ENCODE measurements at places on chromosomes 7 and 10. TPM values are rescaled to one million over a fixed set of nuclear protein-coding genes. Genes with fewer than 3 reads are reported as not detected.

DNA sequence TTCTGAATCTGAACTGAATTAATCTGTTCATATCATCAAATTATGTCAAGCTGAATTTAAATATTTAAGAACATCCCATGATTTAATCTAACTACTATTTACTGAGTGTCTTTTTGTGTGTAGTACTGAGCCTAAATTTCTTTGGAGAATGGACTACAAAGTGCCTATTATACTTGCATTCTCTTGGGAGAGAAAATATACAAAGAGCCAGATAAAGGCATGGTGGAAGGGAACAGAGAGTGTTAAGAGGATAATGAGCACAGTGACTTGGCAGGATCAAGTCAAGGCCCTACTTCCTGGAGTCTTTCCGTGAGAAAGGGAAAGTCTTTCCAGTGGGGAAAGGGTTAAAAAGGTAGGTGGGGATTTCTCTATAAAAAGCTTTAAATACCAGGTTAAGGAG is 15.0 kb downstream of the TNKS2 start:
- H3K27ac ChIP-seq, result no peak overlapping the region
- no peaks in the 10 kb centered on the region for H3K4me1 ChIP-seq
- no peak overlapping the region for H3K4me3 ChIP-seq

- H3K27ac ChIP-seq, result no peak overlapping the region
- DNase-seq, result no peak
- H3K36me3 ChIP-seq, result no peaks in the 10 kb centered on the region
- no peaks in the 10 kb centered on the region for H3K27me3 ChIP-seq
- peaks cover 3% of the 10 kb centered on the region for H3K4me1 ChIP-seq
- H3K4me3 ChIP-seq, result no peak overlapping the region
Observed at GRCh38 chr7:19963695-19964094, 190.3 kb upstream of the TMEM196 start.

DNA sequence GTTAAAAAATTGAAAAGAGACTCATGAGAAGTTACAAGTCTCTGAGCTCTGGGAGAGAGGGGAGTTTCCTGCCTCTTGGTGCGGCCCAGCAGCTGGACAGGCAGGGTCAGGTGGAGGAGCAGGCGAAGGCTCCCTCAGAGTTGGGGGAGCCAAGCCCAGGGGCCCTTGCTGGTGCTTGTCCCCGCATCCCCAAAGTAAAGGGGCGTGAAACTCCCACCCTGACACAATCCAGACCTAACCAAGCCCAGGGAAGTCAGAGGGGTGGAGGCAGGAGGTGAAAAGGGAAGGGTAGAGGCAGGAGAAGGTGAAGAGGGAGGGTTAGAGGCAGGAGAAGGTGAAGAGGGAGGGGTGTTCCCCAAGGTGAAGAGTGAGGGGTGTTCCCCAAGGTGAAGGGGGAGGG is 322.8 kb downstream of the GLRX3 start:
- H3K27ac ChIP-seq, result no peak overlapping the region
- H3K27me3 ChIP-seq, result no peaks in the 10 kb centered on the region
- H3K36me3 ChIP-seq, result no peaks in the 10 kb centered on the region
- DNase-seq, result no peak
- H3K4me1 ChIP-seq, result no peaks in the 10 kb centered on the region

DNA sequence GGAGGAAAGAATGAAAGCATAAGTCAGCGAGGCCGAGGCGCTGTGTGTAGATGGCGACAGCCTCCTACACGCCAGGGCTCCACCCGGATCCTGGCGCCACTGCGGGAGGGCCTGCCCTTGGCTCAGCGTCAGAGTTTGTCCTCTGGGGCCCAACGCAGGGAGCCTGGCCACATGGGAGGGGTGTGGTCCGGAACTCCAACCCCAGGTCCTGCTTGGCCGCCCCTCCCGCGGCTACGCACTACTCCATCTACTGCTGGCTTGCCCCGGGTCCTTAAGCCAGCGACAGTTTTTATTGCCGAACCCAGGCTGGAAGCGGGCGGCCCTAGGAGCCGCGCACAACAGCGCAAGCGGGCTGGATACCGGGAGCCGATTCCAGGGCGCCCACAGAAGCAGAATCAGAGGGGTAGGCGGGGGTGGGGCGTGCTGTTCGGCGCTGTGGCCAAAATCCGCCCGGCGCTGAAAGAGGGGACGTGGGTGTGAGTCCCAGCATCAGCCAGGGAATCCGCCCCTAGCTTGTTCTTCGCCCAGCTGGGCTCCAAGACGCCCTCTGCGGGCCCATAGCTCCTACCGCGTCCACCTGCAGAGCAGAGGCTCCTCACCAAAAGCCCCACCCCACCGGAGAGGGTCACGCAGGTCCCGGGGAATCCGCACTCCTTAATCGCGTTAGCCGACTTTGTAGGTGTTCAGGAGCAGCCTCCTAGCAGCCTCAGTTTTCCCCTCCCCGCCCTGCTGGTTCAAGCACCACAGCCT is 4.5 kb downstream of the KAZALD1 start:
- H3K27ac ChIP-seq, result peak overlapping the region; percentile 38
- no peaks in the 10 kb centered on the region for H3K27me3 ChIP-seq
- peaks cover 36% of the 10 kb centered on the region for H3K4me1 ChIP-seq
- DNase-seq, result peak; percentile 89

DNA sequence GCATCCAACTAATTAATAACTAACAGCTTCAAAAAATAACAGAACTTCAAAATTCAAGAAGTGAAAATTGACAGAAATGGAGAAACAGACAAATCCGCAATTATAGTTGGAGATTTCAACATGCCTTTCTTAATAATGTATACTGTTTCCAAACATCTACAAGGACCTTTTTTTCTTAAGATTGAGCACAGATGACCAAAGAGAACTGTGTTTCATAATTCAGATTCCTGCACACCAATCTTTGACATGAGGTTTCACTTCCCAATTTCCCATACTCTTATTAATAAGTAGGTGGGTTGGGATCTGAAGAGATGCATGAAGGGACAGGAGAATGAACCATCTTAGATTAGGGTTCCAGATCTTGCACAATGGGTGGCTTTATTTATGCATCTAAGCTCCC is 24.9 kb upstream of the GIMAP7 start:
- no peak overlapping the region for H3K27ac ChIP-seq
- DNase-seq, result no peak
- H3K36me3 ChIP-seq, result no peaks in the 10 kb centered on the region

The SPDYE2 gene
- not detected for total RNA-seq

DNA sequence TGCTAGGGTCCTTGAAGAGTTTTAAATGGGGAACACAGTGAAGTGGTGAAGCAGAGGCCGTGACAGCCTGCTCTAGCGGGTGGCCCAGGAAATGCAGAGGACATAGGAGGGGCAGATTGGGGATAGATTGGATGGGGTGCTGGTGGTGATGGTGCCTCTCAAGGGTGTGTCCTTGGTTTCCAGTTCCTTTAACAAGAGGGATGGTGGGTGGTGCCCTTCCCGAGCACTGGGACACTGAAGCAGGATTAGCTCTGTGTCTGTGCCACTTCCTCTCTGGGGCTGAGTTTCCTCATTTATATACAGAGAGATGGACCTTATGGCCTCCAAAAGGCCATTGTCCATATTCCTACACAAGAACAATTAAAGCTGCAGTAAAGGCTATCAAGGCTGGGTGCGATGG is 285.5 kb downstream of the TCF7L2 start:
- no peak overlapping the region for H3K4me3 ChIP-seq
- DNase-seq, result no peak
- no peaks in the 10 kb centered on the region for H3K36me3 ChIP-seq
- no peaks in the 10 kb centered on the region for H3K27me3 ChIP-seq

GRCh38 chr10:111515706-111516105 is 438.9 kb downstream of the ADRA2A start:
- H3K4me1 ChIP-seq, result no peaks in the 10 kb centered on the region
- no peak overlapping the region for H3K4me3 ChIP-seq
- no peak overlapping the region for H3K27ac ChIP-seq
- DNase-seq, result no peak

The SYT15 gene
- total RNA-seq, result 5.2 TPM

DNA sequence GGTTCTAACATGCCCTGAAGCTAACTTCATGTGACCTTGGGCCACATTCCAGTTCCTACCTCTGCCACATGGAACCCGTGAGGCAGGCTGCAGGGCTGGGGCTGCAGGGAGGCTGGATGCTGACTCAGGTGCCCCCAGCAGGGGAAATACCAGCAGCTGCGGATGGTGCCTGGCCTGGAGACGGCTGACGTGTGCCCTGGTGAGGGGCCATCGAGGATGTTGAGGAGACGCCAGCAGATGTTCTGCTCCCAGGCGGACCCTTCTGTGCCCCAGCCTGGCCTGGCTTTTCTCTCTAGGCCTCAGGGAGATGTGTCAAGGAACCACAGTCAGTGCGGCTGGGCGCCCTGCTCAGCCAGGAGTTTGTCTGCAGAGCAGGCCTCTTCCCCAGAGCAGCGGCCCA is 8.8 kb downstream of the BAG3 start:
- peaks cover 48% of the 10 kb centered on the region for H3K4me1 ChIP-seq
- no peaks in the 10 kb centered on the region for H3K27me3 ChIP-seq
- H3K27ac ChIP-seq, result no peak overlapping the region
- no peak overlapping the region for H3K4me3 ChIP-seq

The GRID2IP gene
- total RNA-seq, result not detected

The ACADSB gene
- total RNA-seq, result 10.3 TPM

The CTAGE15 gene
- 0.22 TPM for total RNA-seq

- H3K27me3 ChIP-seq, result no peaks in the 10 kb centered on the region
- no peaks in the 10 kb centered on the region for H3K36me3 ChIP-seq
- no peaks in the 10 kb centered on the region for H3K4me1 ChIP-seq
- no peak overlapping the region for H3K4me3 ChIP-seq
- no peak overlapping the region for H3K27ac ChIP-seq
Observed at GRCh38 chr10:44908066-44908749, 2.9 kb upstream of the TMEM72 start.

- no peak overlapping the region for H3K27ac ChIP-seq
- H3K36me3 ChIP-seq, result no peaks in the 10 kb centered on the region
- H3K4me3 ChIP-seq, result no peak overlapping the region
- H3K27me3 ChIP-seq, result peaks cover 10% of the 10 kb centered on the region
- DNase-seq, result no peak
Observed at GRCh38 chr10:120019568-120019967, 127.0 kb downstream of the SEC23IP start.

DNA sequence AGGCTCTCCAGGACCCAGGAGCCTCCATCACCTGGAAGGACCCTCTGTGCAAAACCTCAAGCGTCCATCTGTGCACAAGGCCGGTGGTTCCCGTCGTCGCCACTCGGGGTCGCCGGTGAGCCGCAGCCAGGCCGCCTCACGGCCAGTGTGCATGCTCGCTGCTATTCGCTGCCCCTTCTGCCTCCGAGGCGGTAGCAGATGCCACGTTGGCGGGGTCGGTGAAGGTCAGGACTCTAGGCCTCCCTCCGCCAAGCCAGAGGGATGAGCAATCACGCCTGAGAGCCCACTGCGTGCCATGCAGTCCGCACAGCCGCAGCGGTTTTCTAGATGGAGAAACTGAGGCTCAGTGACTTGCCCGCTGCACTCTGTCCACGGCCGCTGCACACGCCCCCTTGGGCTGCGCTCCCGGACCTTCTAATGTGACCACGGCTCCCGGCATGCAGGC is 5.7 kb downstream of the UPK3B start:
- no peak for DNase-seq
- no peaks in the 10 kb centered on the region for H3K36me3 ChIP-seq

DNA sequence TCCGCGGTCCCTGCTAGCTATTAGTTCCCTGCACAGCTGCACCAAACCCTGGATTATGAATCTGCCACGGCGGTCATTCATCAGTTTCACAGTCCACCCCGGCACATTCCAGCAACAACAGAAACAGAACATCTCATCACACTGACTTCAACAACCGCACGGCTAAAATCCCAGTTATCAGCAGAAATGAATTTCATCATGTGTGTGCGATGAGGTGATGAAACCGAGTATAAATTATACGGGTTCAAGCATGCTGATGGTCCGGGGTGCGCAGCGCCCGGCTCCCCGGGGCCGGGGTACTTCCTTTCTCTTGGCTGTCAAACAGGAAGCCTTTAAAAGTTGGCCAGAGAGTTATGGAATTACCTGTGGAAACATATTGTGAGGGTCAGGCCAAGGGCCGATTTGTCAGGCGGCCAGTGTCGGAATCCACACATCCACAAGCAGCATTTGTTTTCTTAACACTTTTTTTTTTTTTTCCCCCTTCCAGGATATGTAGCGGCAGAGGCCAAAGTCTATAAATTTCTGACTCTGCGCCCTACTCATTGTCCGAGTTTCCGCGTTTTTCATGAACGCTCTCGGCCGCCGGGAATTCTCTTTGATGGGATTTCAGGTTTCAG is 420.9 kb upstream of the MGMT start:
- no peak overlapping the region for H3K4me3 ChIP-seq
- no peak for DNase-seq
- H3K27ac ChIP-seq, result no peak overlapping the region
- H3K36me3 ChIP-seq, result no peaks in the 10 kb centered on the region

The SHTN1 gene
- total RNA-seq, result 5.5 TPM

DNA sequence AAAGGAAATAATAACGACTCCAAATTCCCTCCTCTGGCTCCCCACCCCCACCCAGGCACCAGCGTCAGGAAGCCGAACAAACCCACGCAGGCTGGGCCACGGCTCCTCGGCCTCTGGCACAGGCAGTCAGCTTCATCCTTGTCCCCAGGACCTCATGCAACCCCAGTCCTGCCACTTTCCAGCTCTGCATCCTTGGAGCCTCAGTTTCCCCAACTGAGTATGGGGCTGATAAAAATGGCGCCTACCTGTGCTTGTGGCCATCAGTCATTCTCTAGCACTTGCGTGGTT is 137.1 kb downstream of the RGS10 start:
- no peaks in the 10 kb centered on the region for H3K27me3 ChIP-seq
- no peak for DNase-seq
- H3K4me3 ChIP-seq, result no peak overlapping the region
- no peaks in the 10 kb centered on the region for H3K36me3 ChIP-seq
- H3K27ac ChIP-seq, result no peak overlapping the region
- H3K4me1 ChIP-seq, result peaks cover 15% of the 10 kb centered on the region

DNA sequence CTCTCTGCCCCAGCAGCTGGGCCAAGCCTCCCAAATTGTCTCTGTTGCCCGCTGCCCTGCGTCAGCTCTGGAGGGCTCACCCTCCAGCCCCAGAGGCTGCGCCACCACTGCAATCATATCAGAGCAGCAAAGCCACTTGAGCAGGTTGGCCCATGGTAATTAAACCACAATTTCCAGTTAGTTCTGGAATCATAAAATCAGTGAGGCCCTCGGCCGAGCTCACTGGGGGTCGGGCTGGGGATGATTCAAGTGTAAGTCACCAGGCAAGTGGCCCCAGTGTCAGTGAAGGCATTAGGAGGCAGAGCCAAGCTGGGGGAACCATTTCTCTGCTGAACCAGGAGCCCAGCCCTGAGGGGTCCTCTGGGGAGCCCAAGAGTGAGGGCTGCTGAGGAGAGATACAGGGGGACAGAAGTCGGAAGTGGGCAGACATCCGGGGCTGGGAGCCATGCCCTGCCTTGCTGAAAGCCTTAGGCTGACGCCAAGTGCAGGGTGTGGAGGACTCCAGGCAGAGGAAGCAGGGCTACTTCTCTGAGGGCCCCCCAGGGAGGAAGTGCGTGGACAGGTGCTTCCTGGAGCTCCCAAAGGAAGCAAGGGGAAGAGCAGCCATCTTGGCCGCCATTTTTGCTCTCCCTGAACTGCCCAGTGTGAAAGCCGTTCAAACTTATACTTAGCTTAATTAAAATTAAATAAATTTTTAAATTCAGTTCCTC is 29.5 kb upstream of the SLC29A3 start:
- no peaks in the 10 kb centered on the region for H3K27me3 ChIP-seq
- H3K36me3 ChIP-seq, result no peaks in the 10 kb centered on the region
- H3K4me1 ChIP-seq, result no peaks in the 10 kb centered on the region
- H3K27ac ChIP-seq, result no peak overlapping the region
- H3K4me3 ChIP-seq, result no peak overlapping the region

- H3K36me3 ChIP-seq, result no peaks in the 10 kb centered on the region
- no peaks in the 10 kb centered on the region for H3K27me3 ChIP-seq
Observed at GRCh38 chr7:81484261-81484660, 285.6 kb downstream of the HGF start.
